Anterior cingulate cortex (tissue), 58 donors: ENCODE measurements at places on chromosomes 2 and 18.

DNA sequence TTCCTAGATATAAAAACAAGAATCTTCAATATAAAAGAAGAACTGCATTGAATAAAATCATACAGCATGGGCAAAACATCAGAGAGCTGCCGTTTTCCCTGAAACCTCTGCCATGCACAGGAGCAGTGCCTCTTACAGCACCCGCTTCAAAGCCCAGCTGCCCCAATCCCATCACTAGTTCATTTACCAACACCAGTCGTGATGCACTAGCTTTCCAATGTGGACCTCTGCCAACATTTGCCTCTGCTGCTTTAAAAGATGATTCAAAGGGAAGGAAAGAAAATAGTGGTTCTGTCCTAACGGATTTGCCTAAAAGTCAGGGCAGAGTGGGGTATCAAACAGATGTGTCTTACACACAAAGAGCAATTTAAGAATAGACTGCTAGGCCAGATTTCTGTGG lies 43.4 kb upstream of the AP1S3 start:
- peak; percentile 16 for DNase-seq

DNA sequence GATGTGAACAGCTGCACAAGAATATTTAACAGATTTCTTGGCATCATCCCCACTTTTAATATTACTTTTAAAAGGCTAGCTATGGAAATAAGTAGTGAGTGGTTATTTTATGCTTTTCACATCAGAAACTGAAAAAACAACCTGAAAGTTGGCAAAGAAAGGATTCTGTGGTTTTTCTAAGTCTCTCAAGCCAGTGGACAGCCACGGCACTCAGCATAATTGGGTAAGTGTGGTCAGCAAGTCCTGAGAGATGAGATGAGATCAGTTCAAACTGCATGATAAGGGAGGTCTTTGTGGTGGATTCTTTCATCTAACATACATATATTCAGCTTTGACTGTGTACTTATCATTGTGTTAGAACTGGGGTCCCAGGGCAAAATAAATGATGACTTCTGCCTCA lies 105.2 kb downstream of the LYPD6B start:
- DNase-seq = no peak

GRCh38 chr2:43119303-43119702 lies 107.1 kb downstream of the ZFP36L2 start:
- no peak for DNase-seq

GRCh38 chr2:67834482-67834881 lies 228.3 kb downstream of the C1D start:
- no peak for DNase-seq
